Epithelial cell of esophagus (primary cell): ENCODE measurements at places on chromosomes 1 and 21.

GRCh38 chr1:158054721-158055120 is 61.3 kb downstream of the KIRREL1 start:
- no peak for DNase-seq

- no peak for DNase-seq
Observed at GRCh38 chr1:94036730-94037129, 84.2 kb downstream of the ABCA4 start.

DNA sequence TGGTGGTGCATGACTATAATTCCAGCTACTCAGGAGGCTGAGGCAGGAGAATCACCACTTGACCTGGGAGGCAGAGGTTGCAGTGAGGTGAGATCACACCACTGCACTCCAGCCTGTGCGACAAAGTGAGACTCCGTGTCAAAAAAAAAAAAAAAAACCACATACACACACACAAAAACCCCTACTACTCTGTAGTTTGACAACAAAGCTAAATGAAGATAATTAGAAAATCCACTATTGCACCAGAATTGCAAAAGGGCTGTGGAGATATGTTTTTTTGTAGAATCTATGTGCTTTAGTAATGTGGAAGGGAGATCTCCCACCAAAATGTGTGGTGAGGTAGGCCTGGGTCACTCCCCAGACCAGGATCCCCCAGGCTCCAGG is 32.2 kb upstream of the KHDRBS1 start:
- DNase-seq, result no peak

DNA sequence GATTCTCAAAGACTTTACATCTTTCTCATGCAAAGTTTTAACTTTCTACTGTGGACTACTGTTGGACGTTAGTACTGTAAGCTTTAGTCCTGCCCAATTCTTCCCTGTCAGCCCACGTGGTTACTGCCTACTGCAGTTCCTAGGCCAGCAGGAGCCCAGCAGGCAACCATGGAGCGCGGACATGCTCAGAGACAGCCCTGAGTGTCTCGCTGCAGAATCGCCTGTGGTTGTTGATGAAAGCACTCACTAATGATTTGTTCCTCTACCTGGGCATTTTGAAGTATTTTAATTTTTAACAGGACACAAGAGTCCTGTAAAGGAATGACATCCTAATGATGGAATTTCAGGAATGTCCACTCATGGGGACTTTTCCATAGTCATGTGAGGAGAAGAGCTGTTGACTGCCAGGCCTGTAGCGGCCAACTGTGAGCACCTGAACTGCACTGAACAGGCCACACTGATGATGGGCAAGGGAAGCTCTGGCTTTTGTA is 44.1 kb downstream of the PGBD5 start:
- DNase-seq, result no peak

- DNase-seq, result peak; percentile 68
Observed at GRCh38 chr1:156151093-156151688, 2.2 kb upstream of the SEMA4A start.

DNA sequence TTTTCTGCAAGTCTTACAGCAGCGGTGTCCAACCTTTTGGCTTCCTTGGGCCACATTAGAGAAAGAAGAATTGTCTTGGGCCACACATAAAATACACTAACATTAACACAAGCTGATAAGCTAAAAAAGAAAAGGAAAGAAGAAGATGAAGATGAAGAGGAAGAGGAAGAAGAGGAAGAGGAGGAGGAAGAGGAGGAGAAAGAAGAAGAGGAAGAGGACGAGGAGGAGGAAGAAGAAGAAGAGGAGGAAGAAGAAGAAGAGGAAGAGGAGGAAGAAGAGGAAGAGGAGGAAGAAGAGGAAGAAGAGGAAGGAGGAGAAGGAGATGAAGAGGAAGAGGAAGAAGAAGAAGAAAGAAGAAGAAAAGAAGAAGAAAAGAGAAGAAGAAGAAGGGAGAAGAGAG is 230.7 kb downstream of the DENND1B start:
- no peak for DNase-seq

GRCh38 chr1:49187056-49187455 is 410.4 kb upstream of the BEND5 start:
- no peak for DNase-seq

DNA sequence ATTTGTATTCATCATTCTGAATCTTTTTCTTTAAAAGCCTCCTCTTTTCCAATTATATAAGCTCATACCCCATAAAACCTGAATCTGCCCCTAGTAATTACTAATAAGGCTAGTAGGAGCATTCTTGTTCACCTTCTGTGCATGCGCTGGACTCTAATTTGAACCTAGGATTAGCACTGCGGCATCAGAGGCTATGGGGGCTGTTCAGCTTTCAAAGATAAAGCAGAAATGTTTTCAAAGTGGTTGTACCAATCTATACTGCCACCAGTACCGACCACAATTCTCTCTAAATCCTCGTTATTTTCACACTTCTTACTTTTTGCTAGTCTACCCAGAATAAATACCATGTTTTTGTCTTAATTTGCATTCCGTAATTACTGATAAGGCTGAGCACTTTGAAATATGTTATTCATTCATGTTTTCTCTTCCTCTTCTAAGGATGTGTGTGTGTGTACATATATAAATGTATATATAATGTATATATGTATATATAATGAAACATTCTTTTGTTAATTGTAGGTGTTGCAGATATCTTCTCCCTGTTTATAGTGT is 1.6 kb upstream of the DDX59 start:
- no peak for DNase-seq

GRCh38 chr1:111982428-111982827 is 7.0 kb downstream of the KCND3 start:
- DNase-seq, result no peak

DNA sequence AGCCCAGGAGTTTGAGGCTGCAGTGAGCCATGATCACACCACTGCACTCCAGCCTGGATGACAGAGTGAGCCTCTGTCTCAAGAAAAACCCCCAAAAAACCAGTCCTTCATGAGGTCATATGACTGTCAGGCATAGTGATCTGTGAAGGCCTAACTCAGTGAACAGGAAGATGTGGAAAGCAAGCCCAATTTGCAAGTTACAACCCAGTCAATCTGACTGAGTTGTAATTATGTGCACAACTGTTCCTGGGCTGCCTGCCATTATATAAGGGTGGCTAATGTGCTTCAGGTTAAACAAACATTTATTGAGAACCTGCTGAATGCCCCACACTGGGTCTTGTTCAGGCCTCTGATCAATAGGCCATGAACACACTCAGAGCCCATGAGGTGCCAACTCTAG is 38.2 kb upstream of the KIRREL1 start:
- DNase-seq, result no peak

DNA sequence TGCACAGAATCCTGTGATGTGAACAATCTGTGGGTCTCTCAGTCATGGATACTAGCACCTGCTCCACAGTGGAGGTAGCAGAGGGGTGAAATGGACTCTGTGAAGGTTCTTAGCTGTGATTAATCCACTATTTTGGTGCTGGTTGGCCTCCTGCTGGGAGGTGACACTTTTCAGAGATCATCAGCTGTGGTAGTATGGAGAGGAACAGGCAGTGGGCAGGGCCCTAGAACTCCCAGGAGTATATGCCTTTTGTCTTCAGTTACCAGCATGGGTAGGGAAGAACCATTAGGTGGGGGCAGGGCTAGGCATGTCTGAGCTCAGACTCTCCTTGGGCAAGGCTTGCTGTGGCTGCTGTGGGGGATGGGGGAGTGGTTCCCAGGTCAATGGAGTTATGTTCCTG is 54.0 kb upstream of the KCNJ15 start:
- DNase-seq, result no peak

DNA sequence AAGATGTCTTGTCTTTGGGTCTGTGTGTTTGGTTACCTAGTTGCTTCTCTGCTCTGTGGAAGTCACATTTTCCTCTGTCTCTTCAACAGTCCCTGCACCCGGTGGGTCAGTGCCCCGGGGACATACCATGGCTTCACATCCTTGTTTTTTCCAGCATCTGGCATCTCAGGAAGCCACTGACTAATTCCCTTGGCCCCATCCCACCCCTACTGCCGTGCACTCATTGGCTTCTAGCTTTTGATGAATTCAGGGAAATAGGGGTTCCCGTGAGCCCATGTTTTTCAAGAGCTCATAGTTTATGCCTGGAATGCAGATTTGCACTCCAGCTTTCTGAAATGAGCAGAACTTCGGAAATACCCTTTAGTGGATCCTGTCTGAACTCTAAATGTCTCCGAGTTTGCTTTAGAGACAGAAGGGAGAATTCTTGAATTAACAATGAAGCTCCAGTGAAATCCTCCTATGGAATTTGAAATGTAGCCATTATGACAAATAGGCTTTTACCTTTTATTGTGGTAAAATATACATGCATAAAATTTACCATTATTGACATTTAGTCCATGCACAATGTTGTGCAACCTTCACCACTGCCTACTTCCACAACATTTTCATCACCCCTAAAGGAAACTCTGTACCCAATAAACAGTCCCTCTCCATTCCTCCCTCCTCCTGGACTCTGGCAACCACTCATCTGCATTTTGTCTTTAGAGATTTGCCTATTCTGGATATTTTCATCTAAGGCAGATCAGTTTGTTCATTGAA is 67.5 kb downstream of the CLIC6 start:
- no peak for DNase-seq

- DNase-seq, result peak; percentile 79
Observed at GRCh38 chr1:172448995-172449584, 5.2 kb upstream of the PIGC start.

GRCh38 chr1:8376358-8376840 is 58.5 kb downstream of the SLC45A1 start:
- DNase-seq, result no peak

GRCh38 chr1:225654688-225655508 is 2.0 kb upstream of the ENAH start:
- no peak for DNase-seq

GRCh38 chr21:34126691-34127090 is 53.3 kb downstream of the MRPS6 start:
- peak; percentile 93 for DNase-seq

DNA sequence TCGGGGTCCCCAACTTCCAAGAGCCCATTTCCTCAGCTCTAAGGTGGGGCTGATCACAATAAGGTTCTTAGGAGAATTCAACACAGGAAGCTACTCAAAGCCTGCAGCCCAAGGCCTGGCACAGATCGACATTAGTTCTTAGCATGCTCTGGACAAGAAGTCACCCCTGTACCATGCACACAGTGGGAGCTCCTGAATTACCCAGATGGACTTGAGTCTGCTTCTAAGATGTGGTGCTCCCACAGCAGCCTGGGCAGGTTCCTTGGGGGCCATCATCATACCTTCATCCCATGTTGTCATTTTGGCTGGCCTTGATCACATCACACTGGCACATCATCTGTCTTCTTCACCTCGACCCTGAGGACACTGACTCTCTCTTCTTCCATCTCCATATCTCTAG is 153.3 kb upstream of the VAMP3 start:
- DNase-seq, result no peak
